ENCODE measurements at places on chromosomes 1 and 21.

DNA sequence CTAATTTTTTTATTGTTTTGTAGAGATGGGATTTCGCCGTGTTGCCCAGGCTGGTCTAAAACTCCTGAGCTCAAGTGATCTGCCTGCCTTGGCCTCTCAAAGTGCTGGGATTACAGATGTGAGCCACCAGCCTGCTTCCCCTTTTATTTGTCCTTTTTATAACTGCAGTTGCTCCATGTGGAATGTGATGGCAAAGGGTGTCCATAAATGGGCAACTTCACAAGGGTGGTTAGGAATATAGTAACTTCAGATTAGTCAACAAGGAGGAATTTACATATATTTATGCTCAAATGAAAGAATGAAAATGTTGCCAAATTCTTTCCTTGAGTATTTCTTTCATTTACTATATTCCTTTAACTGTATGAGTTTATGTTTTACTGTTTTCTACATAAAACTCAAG is 182.9 kb downstream of the BACH1 start:
- DNase-seq = no peak

- peak; percentile 5 for DNase-seq
Measured at GRCh38 chr1:63277195-63278192, 44.9 kb upstream of the FOXD3 start.

DNA sequence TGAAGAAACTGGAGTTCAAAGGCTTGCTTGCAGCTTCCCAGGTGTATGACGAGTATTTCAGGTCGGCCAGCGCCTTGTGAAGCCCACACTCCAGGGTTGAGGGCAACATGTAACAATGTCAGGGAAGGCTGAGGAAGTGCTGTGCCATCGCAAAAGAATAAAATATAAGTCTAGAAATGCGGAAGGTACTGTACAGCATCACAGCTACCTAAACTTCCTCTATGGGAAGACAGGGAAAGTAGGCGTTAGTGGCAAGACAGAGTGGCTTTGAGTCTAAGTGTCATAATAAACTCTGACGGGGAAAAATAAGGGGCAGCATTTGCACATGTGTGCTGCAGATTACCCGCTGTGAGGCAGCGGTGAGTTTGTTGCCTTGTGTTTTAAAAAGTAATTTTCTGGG is 28.9 kb downstream of the DOP1B start:
- DNase-seq = no peak

- no peak for DNase-seq
Measured at GRCh38 chr1:175744305-175744704, 910 bp upstream of the TNR start.

GRCh38 chr1:229822026-229822425 is 196.0 kb downstream of the URB2 start:
- DNase-seq = no peak

GRCh38 chr1:25502957-25503356 is 40.4 kb upstream of the LDLRAP1 start:
- DNase-seq = no peak

- DNase-seq = no peak
Measured at GRCh38 chr1:245807306-245807705, 652.5 kb downstream of the KIF26B start.

GRCh38 chr1:203649551-203649998 is 22.9 kb downstream of the ATP2B4 start:
- peak; percentile 45 for DNase-seq

GRCh38 chr1:178109348-178110143 is 15.6 kb downstream of the RASAL2 start:
- no peak for DNase-seq

GRCh38 chr1:230124186-230125128 is 57.4 kb downstream of the GALNT2 start:
- DNase-seq = no peak

DNA sequence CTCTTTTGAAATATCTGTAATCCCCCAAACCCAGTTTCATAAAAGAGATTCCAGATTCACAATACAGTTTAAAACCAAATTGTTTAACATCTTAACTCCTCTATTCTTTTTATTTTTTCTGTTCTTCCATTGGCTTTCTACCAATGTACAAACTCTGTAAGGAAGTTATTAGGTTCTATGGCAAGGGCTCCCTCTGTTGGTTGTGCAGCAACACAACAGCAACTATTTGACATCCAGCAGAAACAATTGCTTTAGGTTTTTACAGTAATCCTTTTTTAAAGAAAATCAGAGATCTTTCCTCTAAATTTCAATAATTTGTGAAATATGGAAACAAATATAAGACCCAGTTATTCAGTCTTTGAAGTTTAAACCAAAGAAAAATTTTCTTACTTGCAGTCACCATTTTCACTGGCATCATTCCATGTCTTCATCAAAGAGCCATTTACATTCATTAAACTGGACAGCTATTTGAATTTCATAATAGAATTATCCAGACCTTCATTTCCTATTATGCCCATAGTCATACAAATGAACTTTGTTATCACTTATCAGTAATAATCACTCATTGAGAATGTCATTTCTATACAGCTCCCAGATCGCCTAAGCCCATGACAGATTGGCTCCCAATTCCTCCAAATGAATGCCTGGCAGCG is 46.5 kb upstream of the RNF11 start:
- DNase-seq = peak; percentile 31

DNA sequence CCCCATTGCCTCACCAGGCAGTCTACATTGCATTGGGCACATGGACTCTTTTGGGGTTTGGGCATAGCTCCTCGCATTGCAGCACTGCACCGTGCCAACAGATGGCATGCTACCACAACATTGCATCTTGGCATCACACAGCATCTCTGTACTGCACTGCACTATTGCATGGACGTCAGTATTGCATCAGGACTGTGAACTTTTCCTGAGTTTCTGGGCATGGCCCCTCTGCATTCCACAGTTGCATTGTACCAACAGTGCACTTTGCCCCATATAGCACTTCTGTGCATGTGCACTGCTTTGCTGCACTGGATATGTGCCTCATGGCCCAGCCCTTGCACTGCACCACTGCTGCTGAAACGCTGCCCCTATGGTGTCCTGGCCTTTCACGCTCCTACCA is 9.6 kb downstream of the PTPRU start:
- DNase-seq = peak; percentile 29

DNA sequence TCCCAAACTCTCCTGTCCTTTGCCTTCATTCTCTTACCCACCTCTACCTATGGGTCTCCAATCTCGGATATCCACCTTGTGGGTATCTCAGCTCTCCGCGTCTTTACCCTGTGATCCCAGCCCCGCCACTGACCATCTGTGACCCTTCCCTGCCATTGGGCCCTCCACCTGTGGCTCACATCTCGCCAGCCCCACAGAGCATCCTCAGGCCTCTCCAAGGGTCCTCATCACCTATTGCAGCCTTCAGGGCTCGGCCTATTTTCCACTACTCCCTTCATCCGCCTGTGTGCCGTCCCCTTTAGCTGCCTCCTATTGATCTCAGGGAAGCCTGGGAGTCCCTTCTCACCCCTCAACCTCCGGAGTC is 11.1 kb downstream of the BCAN start:
- no peak for DNase-seq

- DNase-seq = no peak
Measured at GRCh38 chr1:230188826-230189225, 121.8 kb downstream of the GALNT2 start.

- no peak for DNase-seq
Measured at GRCh38 chr1:46677339-46677738, 5.7 kb downstream of the TEX38 start.

DNA sequence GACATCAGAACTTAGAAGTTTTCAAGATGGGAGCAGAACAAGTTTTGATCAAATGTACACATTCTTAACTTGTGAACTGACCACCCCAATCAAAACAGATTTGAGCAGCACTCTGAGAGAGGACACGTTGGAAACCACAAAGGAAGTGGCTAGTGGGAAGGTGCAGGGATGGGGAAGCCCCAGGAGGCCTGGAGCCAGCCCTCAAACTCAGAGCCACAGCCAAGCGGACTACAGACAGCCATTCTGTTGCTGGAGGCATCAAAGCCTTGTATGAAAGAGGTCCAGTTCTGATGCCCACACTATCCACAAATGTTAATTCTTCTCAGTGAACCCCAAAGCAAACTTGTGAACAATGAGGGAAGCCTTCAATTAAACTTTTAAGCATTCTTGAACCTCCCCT is 143.6 kb upstream of the RAB4A start:
- DNase-seq = no peak

DNA sequence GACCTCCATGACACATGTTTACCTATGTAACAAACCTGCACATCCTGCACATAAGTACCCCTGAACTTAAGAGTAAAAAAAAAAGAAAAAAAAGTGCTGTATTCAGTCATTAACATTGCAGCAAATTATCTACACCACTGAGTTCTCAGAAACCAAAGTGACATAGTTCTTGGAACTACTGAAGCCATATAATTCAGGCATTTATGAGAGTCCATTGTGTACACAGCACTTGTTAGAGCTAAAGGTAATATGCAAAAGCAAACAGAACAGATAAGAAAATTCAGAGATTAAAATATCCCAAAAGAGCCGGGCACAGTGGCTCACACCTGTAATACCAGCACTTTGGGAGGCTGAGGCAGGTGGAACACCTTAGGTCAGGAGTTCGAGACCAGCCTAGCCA is 38.0 kb downstream of the F5 start:
- DNase-seq = no peak

Measured in kidney (tissue), 22 donors.